ENCODE measurements at places on chromosomes 11 and 22. TPM values are rescaled to one million over a fixed set of nuclear protein-coding genes. Genes with fewer than 3 reads are reported as not detected.

The P2RX6 gene
- 3.4 TPM for total RNA-seq

DNA sequence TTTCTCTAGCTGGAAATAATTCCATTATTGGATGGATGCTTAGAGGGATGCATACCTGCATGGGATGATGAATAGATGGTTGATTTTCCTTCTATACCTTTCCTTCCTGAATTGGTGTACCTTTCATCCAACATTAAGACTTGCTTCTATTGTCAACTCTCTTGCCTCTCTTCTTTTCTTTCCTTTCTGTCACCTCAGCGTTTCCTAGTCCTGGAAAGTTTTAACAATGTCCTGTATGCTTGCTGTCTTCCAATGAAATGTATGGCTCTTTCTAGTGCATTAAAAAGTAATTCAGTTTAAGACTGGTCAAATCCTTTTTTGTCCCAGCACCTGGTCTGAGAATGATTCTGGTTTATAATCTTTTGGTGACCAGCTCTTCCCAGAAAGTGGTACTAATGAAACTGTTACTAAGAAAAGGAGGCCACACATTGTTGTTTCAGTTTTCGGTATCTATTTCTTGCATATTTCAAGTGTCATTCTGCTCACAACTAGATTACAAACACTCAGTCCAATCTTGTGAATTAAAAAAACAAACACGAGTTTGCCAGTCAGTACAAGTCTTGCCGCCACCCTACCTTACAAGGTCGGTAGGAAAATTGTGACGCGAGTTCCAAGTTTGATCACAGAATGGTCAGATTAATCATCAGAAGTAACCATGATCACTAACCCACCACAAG is 8.0 kb downstream of the POU2AF1 start:
- H3K27ac ChIP-seq = no peak overlapping the region
- H3K27me3 ChIP-seq = no peaks in the 10 kb centered on the region
- no peak overlapping the region for H3K4me3 ChIP-seq
- DNase-seq = no peak
- no peaks in the 10 kb centered on the region for H3K36me3 ChIP-seq
- H3K4me1 ChIP-seq = no peaks in the 10 kb centered on the region

- H3K27ac ChIP-seq = peak overlapping the region; percentile 46
- H3K27me3 ChIP-seq = no peaks in the 10 kb centered on the region
- peak overlapping the region; percentile 63 for H3K4me3 ChIP-seq
- peak; percentile 86 for DNase-seq
Measured at GRCh38 chr11:76209973-76210930, 4.0 kb upstream of the WNT11 start.

GRCh38 chr11:45856044-45856468 is 8.8 kb downstream of the CRY2 start:
- peaks cover 3% of the 10 kb centered on the region for H3K36me3 ChIP-seq
- peak; percentile 36 for DNase-seq
- H3K27ac ChIP-seq = peak overlapping the region; percentile 82
- no peak overlapping the region for H3K4me3 ChIP-seq
- no peaks in the 10 kb centered on the region for H3K27me3 ChIP-seq

DNA sequence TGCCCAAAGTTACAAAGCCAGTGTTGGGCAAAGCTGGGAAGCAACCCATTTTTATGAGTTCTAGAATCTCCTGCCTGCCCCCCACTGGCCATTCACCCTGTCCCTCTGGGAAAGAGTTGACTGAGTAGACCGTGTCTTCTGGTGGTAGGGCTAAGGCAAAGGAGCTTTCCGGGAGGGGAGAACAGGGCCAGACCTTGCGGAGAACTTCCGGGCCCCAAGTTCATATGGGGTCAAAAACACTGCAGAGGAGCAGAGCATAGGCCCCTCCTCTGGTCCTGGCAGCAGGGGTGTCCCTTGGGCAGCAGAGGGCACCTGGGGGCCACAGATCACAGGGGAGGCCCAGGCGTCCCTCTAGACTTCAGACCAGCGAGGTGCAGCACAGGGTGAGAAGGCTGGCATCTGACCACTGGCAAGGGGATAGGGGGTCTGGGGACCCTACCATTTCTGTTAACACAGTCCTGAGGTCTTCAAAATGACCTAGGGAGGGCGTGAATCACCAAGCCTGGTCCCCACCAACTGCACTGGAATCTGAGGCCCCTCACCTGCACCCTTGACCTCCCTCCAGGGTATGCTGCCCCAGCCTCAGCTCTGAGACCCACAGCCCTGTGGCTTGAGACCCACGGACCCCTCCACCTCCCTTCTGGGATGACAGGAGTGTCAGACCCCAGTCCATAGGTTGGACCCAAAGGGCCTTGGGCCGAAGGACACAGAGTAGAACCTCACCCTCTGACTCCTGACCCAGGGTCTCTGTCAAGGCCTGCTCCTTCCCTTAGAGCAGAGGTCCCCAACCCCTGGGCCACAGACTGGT is 1.3 kb upstream of the ARAP1 start:
- no peak overlapping the region for H3K27ac ChIP-seq
- H3K27me3 ChIP-seq = no peaks in the 10 kb centered on the region
- no peaks in the 10 kb centered on the region for H3K36me3 ChIP-seq
- no peak overlapping the region for H3K4me3 ChIP-seq

DNA sequence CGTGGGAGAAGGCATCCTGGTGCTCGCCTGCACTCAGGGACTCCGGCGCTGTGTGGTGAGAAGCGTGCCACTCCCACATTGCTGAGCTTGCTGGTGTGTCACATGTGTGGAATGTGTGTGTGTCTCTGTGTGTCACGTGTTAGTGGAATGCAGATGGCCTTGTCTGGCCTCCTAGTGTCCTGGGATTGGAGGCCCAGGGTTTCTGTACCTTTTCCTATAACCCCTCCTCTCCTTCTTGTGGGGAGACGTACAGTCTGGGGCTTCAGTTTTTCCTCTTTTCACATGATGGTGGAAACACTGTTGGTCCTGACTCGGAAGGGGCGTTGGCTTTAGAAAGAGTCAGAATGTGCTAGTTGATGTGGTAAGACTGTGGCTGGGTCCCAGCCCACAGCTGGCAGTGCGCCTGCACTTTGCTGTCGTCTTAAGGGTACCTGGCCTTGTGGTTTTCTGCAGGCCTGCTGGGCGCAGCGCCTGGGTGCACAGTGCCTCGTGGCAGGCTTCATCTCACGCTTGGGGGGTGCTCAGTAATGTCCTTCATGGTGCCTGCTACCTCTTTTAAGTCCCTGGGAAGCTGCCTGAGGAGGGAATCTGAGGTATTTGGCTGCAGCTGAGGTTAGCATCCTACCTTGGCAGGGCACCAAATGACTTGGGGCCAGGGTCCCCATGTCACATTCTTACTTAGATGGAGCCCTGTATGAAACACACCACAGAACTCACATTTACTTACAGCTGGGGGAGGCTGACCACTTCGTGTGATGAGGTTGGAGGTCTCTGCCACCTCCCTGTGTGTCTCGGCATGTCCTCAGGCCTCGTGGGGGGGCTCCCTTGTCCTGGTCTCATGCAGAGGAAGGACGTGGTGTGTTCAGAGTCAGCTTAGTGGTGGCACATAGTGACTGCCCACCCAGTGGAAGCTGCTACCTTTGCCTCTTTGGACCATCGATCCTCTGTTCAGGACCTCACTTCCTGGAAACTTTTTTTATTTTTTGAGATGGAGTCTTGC is 61.9 kb downstream of the MED15 start:
- H3K4me3 ChIP-seq = no peak overlapping the region
- peaks cover 96% of the 10 kb centered on the region for H3K36me3 ChIP-seq
- DNase-seq = peak; percentile 35
- H3K27me3 ChIP-seq = no peaks in the 10 kb centered on the region

GRCh38 chr11:126304457-126305075 is 706 bp downstream of the DCPS start:
- peaks cover 5% of the 10 kb centered on the region for H3K4me1 ChIP-seq
- no peak for DNase-seq
- peak overlapping the region; percentile 67 for H3K4me3 ChIP-seq

DNA sequence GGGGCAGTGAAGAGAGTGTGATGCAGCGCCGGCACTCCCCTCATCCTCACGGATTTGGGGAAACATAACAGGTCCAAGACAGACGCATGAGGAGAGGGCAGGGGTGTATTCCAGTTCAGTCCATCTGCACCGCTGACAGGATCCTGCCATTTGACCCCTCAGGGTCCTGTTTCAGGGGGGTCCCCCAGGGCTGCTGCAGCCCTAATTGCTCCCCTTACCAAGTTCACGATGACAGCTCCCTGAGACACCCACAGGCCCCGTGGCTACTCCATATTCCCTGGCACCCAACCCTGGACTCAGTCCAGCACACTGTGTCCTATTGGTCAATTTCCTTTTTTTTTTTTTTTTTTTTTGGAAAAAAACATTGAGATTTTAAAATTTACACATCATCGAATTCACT is 41.5 kb downstream of the SHANK2 start:
- H3K4me1 ChIP-seq = no peaks in the 10 kb centered on the region
- H3K27ac ChIP-seq = no peak overlapping the region
- no peak for DNase-seq
- H3K27me3 ChIP-seq = peaks cover 37% of the 10 kb centered on the region
